ENCODE measurements at places on chromosomes 1 and 21.

DNA sequence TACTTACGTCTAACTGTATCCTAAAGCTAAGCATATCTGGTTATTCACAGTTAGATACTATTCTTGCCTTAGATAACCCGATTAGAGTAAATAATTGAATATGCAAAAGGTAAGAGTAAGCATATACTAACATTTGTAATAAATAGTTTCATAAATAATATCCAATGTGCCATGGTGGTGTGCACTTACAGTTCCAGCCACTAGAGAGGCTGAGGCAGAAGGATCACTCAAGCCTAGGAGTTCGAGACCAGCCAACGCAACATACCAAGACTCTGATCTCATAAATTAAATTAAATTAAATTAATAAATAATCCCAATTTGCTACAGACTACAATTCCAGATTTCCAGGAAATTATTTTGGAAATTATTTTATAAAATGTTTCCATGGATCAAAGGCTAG lies 12.2 kb downstream of the ARID4B start:
- no peak for DNase-seq

DNA sequence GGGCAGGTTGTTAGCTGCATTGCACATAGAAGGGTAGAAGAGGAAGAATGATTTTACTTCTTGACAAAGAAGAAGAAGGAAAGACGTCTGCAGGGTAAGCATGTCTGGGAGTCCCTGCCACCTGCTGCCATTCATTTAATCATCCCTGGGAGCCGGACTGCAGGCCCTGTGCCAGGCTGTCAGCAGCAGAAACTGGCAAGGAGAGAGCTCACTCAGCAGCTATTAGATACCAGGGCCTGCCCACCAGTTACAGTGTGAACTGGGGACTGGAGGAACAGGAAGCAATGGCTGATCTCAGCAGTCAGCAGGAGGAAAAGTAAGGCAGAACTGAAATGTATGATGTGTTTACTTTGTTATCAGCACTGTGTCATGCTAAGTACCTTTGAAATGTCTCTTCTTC lies 75.7 kb upstream of the C1orf87 start:
- no peak for DNase-seq

GRCh38 chr1:12293416-12293815 lies 63.6 kb downstream of the VPS13D start:
- DNase-seq: no peak

GRCh38 chr1:7047866-7048265 lies 262.6 kb downstream of the CAMTA1 start:
- no peak for DNase-seq

- DNase-seq: peak; percentile 65
Measured at GRCh38 chr1:53062708-53063591, 937 bp downstream of the PODN start.

DNA sequence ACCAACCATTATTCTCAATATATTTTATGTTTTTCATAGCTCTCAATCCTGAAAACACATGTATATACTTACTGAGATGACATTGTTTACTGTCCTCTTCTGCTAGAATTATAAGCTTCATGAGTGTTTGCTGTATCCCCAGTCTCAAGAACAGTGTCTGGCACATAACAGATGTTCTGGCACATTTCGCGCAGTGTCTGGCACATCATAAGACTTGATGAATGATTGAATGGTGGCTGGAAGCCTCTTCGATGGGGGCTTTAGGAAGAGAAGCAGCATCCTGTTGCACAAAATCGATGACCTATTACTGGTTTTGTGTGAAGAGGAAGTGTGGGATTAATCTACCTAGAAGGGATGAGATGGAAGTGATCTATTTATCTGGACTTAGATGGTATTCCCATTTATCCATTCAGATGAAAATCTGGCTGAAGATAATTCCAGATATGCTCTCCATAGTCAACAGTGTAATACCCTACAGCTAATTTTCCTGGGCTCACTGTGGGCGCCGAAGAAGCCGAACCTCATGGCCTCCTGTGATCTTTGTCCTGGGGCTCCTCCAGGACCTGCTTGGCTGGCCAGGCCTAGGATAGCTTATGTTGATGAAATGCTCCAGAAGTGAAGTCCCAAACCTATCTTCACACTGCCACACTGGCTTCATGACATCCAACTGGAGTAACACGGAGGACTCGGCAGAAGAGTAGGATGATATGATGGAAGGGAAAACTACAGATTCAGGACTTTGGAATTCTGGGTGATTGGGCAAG lies 26.5 kb downstream of the CD34 start:
- DNase-seq: no peak

DNA sequence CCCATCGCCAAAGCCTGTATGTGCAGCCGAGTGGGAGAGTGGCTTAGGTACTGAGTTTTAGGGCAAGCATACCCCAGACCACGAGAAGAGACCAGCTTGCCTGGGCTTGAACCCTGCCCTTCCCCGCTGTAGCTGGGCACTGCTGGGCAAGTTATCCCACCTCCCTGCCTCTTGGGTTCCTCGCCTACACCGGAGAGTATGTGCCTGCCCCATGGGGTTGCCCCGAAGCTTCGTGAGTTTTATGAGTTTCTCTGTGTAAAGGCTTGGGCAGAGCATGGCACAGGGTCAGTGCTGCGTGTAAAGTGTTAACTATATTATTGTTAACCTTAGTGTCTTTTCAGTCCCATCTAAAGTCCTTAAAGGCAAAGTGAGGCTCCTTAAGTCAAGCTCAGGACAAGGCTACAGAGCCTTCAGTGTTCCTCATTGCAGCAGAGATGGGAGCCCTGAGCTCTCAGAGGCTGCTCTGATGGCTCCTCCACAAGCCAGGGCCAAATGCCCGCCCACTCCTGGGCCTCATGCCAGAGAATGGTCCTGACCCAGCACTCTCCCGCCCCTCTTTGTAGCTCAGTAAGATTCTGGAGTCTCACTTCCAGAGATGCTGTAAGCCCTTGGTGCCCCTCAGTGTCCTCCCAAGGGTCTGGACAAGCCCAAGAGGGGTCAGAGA lies 37.0 kb upstream of the KCNA10 start:
- DNase-seq: no peak

DNA sequence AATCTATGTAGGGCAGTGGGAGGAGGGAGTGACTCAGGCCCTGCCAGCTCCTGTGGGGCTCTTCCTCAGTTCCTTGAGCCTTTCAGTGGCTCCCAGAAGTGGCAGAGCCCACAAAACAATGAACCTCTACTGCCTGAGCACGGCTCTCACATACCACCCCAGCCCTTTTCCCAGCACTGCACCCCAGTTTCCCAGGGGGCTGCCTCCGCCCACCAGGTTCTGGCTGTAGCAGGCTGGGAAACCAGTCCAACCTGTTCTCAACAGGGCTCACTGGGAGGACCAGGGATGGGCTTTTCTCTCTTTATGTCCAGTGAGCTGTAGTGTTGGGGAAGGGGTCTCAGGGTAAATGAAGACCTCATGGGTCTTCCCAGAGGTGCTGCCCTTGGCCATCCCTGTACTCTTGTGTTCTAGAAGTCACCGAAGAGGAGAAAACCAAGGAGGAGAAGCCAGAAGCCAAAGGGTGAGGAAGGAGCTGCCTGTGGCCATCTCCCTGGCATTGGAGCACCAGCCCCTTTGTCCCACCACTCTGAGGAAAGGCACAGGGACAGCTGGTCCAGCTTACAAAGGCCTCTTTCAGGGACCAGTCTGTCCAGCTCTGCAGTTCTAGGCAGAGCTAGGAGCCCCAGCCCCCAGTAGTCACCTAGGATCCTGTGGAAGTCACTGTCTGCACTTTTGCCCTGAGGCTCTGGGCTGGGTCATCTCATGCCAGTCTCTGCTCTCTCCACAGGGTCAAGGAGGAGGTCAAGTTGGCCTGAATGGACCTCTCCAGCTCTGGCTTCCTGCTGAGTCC lies 3.5 kb downstream of the MARCKSL1 start:
- DNase-seq: no peak

- no peak for DNase-seq
Measured at GRCh38 chr1:214248311-214249085, 32.5 kb upstream of the SMYD2 start.

GRCh38 chr1:227317011-227317451 lies 1.3 kb downstream of the CDC42BPA start:
- DNase-seq: no peak

DNA sequence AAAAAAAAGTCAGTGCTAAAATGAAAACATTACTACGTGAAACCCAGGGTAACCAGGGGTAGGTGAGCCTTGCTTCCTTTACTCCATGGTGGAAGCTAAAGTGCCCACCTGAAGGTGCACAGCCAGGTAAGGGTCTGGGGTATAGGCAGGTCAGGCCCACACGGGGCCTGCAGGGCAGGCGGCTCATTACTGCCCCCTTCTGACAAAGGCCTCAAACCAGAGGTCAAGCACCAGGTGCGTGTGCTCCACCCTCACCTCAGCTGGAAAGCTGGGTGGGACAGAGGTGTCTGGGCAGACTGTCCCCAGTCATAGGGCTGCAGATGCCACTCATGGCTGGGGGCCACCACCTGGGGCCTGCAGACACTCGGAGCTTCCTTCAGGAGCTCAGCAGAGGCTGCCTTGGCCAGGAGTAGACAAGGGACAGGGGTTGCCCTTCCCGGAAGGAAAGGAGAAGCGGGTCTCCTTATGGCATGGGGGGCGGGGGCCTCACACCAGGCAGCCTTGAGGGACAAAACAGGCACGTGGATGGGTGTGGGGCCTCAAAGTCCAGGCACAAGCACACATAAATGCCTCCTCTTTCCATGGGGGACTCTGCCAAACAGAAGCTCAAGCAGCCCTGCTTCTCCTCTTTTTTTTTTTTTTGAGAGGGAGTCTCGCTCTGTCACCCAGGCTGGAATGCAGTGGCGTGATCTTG lies 36.2 kb downstream of the ACOT7 start:
- no peak for DNase-seq

DNA sequence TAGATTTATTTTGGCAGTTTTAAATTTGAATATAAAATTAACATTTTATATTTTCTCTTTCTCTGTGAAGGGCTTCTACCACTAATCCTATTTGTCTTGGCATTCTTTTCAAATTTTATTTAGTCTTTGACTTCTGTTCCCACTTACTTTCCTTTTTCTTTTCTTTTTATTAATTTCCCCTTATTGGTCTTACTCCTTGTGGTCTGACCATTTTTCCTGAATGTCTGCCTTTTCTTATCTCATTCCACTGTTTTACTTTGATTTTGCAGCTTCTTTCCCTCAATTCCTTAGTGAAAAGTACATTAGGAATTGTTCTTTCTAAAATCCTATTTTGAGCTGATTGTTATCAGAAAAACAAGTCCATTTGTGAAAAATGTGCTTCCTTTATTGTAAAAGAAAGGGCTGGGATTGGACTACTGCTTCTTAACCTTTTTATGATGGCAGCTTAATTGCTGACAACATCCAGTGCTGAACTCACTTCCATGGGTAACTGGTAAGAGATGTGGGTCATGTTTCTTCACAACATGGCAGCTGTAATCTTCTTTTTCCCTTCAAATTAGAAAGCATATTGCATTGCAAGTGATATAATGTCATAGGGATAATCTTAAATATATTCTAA lies 284.6 kb downstream of the DNM3 start:
- DNase-seq: no peak

DNA sequence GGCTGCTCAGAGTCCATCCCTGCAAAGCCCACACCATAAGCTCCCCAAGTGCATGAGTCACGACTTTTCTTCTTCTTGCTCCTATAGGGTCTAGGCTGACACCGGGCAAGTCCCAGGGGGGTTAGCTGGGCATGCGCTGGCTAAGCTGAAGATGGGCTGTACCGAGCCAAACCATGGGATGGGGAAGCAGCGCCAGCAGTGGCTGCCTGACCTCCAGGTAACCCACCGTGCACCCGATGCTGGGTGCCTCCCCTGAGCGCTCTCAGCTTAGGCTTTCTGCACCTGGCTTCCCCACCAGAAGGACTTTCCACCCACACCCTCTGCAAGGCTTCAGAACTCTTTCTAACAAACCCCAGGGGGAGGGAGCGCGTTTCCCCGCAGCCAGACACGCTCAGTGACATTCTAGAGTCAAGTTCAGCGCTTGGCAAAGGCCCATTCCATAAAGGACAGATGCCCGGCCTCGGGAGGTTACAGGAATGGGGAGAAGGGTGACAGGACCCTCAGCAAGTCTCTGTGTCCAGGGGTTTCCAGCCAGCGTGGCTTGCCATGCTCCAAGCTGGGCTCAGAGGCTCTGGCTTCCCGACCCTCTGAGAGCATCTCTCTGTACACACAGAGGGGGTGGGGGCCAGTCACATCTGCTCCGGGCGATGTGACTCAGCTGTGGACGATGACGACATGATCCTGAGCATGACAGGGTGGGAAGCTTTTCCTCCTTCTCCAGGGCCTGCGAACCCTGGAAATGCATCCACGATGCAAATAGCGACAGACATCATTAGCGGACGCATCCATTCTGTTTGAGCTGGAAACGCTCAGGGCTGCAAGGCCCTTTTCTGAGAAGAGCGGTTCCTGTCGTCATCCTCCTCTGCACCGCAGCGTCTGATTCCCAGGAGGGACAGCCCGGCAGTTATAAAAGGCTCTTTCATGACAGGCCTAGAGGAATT lies 107.8 kb downstream of the SIK1 start:
- no peak for DNase-seq

DNA sequence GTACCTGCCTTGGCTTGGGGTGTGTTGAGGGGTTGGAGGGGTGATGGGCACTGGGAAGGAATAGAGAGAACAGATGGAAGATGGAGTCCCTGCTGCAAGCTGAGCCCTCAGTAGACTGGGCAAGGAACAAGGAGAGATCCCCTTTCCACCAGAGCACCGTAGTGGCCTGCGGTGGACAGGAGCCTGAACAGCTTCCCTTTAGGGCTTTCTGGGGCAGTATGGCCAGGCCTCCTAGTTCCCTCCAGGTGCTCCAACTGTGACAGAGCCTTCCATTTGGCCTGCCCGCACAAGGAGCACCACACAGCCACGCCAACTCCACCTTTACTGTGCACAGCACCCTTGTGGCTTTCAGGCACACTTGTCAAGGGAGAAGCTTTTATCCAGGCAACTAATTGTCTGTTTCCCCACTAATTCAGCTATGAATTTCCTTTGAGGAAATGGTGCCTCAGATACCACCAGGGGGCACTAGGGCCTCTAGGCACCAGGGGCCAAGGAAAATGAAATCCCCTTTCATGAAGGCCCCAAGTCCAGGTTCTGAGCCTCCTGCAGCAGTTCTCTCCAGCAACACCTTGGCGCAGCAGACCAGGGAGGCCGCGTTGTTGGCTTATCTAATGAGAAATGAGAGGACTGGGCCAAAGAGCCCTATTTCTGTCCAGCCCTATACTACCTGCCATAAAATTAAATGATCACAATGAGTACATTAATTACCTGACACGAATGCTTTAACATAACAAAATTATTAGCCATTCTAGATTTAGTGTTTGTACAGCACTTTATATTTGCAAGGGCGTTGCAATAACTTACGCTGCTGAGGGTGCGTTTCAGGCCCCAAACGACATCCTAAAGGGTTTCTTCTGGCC lies 23.1 kb upstream of the ERI3 start:
- DNase-seq: no peak

GRCh38 chr21:25806060-25806459 lies 71.3 kb downstream of the GABPA start:
- no peak for DNase-seq

- no peak for DNase-seq
Measured at GRCh38 chr1:112625696-112626095, 6.1 kb downstream of the CAPZA1 start.

GRCh38 chr1:31939484-31940329 lies 1.5 kb upstream of the PTP4A2 start:
- DNase-seq: no peak

- DNase-seq: no peak
Measured at GRCh38 chr1:54273795-54274163, 73.8 kb downstream of the MRPL37 start.

Measured in left forelimb (tissue), 1 donor.